Stimulated activated CD8-positive, alpha-beta memory T cell treated with anti-CD3 and anti-CD28 coated beads, Interleukin-4, amount 100 ng/mL, for 1 hour (primary cell): ENCODE measurements at places on chromosomes 7 and 10.

- DNase-seq, result no peak
Measured at GRCh38 chr10:12638103-12638502, 288.8 kb downstream of the CAMK1D start.

DNA sequence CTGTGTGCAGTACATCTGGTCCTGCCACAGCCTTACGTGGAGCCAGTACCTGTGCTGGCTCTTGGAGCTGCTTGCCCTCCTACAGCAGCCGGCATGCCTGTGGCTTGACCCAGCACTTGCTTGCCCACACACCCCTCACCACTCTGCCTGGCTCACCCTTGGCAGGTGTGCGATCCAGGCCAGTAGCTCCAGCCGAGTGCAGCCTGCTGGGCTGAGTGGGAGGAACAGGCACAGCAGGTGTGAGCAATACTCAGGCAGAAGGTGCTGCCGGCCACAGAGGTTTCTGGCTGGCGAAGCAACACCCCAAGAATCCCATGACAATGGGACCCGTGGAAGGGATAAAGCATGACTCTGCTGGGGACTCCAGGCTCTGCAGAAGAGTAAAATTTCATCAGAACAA is 173.5 kb upstream of the ADCY1 start:
- DNase-seq, result no peak

GRCh38 chr10:109343293-109343692 is 580.0 kb downstream of the XPNPEP1 start:
- no peak for DNase-seq

- DNase-seq, result no peak
Measured at GRCh38 chr10:107880185-107880584, 715.7 kb upstream of the SORCS1 start.

DNA sequence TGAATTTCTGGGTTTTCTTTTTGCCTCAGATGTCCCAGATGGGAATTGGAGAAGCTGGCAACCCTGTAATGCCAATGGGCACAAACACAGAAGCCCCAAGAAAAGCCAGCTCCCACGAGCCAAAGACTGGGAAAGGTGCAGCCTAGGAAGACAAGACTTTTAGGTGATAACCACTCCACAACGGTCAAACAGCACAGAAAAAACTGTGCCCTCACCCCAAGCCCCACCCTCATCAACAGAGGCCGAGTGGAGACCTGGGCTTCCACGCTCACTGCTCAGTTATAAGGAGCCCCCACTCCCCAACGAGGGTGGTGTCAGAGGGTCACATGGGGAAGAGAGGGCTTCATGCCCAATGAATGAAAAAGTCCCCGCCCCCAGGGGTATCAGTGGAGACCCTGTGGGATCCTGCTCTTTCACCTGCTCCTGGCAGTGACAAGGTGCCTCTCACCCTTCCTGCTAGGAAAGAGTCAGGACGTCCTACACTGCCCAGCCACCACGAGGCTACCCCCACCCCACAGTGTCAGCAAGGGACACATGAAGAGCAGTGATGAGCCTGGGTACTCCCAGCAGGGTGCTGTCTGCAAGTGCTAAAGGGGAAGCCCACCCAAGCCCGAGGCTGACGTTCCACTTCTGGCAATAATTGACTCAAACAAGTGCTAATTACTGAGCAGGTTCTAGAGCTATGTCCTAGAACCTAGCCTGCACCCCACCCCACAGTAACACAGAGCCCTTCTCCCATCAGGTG is 8.3 kb downstream of the TMEM273 start:
- DNase-seq, result no peak

DNA sequence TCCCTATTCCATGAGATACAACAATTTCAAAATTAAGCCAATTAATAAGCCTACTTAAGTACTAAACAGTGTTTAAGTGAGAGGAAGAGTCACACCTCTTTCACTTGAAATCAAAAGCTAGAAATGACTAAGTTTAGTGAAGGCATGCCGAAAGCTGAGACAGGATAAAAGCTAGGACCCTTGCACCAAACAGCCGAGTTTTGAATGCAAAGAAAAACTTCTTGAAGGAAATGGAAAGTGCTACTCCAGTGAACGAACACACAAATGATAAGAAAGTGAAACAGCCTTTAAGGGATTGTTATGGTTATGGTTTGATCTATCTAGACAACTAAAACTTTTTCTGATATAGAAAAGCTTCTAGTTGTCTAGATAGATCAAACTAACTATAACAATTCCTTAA is 135.4 kb upstream of the KMT2E start:
- DNase-seq, result no peak

DNA sequence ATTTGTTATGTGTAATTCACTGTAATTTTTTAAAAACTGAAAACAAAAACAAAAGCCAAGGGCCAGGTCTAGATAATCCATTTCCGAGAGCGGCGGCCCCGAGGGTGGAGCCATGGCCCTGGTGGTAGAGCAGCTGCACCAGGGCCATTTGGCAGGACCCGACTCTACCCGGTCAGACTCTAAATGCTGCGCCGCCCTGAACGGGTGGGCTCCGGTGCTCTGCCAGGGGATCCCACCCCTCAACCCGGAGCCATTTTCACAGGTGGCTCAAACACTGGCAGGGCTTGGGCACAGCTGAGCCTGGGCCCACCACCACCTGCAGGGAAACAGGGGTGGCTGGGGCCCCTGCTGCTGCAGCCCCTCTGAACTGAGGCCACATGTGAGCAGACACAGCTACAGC is 56.9 kb downstream of the DPYSL4 start:
- DNase-seq, result no peak

- DNase-seq, result no peak
Measured at GRCh38 chr7:76352193-76352592, 6.6 kb downstream of the YWHAG start.

DNA sequence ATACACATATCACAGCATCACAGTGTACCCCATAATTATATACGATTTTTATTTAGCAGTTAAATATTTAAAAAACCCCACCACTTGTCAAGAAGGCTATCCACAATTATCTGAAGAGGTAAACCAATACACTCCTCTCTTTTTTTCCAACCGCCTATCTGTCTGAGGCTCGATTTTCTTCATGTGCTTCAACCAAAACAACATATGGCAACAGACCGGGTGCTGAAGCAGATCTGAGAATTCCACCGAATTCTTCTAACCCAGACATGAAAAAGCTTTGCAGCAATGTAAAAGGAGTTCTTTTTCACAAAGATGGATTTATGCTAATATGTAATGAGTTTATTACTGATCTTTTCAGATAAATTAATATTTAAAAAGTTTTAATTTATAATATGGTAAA is 132.4 kb upstream of the RHEB start:
- DNase-seq, result no peak

GRCh38 chr10:51074238-51075028 is at the start of gene PRKG1:
PRKG1 (plus strand) TSS chr10:51074487.
- DNase-seq, result no peak

- DNase-seq, result peak; percentile 28
Measured at GRCh38 chr10:17025444-17026295, 103.9 kb downstream of the CUBN start.

- no peak for DNase-seq
Measured at GRCh38 chr10:19209319-19209718, 160.7 kb downstream of the MALRD1 start.

DNA sequence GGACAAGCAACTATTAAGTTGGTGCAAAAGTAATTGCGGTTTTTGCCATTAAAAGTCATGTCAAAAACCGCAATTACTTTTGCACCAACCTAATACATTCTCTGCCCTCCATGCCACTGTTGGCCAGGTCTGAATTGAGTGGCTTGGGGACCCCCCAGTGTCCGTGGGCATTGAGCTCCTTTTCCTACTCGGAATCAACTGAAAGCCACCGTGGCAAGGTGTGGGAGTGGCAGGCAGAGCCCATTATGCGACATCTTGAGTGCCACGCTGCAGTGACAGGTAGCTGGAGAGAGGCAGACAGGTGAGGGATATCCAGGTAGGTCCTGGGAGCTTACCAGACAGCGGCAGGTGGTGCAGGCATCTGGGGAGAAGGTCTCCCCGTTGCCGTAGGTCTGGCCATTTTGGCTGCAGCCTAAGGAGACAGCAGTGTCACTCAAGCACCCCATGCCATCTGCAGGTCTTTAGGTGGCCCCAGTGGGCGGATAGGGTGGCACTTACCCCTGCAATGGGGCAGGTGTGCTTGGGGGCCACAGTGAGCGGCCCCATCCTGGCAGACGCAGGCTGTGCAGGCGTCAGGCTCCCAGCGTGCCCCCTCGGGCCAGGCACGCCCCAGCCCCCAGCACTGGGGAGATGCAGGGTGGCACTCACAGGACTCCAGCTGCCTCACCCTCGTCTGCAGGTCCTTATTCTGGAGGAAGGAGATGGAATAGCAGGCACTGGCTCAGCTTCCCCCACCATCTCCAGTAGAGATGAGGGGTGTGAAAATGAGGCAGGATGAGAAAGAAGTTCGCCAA is 3.5 kb downstream of the KCP start:
- DNase-seq, result no peak

GRCh38 chr10:84118395-84119006 is 20.8 kb upstream of the GHITM start:
- DNase-seq, result no peak

DNA sequence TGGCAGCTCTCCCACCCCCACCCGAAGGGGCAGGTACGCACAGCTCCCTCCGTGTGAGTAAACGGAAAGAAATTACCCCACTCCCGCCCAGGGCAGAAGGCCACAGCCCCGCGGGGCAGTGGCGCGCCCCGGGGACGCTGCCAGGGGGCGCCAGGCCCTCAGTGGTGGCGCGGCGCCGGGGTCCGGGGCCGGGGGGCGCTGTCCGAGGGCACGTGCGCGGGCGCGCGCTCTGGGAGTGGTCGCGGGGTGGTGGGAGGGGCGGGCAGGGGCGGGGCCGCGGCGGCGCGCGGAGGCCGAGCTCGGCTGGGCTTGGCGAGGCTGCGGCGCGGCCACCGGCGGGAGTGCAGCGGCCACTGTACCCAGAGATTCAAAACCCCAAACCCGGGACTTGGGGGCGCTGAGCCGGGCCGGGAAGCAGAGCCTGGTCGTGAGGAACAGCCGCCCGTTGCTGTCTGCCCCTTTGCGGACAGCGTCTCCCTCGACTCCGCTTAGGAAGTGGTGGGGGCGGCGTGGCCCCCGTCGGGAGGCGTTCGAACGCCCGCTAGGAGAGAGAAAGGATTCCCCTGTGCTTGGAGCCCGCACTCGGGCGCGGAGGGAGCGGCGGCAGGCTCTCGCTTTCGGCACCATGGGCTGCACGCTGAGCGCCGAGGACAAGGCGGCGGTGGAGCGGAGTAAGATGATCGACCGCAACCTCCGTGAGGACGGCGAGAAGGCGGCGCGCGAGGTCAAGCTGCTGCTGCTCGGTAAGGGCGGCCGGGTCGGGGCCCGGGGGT is at the start of gene GNAI1:
TSS of gene GNAI1 (plus strand) at position 296 of the 773 bp plus-strand sequence. CDS start at position 626, 330 bp downstream.
- DNase-seq, result no peak

GRCh38 chr7:13532028-13532753 is 457.3 kb downstream of the ETV1 start:
- DNase-seq, result no peak

DNA sequence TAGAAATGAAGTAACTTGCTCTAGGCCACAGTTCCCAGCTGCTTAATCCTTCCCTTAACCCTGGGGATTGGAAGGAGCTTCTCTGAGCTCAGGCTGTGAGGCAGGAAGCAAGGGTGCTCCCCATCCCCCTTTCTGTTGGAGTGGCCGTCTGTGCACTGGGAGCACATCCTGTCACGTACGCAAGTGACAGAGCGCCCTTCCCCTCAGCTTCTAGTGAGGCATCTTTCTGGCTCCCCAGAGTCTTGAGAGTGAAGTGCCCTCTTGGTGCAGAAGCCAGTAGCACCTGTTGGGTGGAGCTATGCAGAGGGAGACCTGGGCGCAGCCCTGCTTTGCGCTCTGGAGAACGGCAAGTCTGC is 47.8 kb downstream of the SHH start:
- no peak for DNase-seq

- DNase-seq, result no peak
Measured at GRCh38 chr7:148083448-148083847, 507.1 kb upstream of the C7orf33 start.

GRCh38 chr7:138880881-138881578 is 83.0 kb upstream of the ATP6V0A4 start:
- no peak for DNase-seq

GRCh38 chr10:32952094-32952493 is 5.9 kb downstream of the ITGB1 start:
- DNase-seq, result no peak

DNA sequence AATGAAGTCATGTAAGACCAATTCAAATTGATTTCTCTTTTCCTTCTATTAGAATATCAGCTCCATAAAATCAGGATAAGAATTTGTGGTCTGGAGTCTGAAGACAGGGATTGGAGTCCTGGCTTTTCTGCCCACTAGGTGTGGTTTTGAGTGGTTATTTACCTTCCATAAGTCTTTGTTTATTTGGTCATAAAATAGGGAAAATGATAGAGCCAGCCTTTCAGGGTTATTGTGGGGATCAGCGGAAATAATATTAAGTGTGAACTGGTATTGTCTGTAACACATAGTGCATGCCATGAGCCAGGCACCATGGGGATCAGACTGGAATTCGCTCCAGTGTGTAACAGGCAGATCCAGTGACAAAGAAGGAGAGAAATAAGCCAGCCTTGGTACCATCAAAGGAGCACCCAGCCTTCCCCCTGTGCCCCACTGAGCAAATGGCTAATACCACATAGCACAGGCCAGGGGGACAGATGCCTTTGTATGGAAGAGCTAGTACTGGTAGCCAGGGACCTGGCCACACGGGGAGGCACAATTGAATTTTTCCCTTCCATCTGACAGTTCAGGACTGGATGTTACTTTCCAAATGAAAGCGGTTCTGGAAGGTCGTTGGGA is 509.7 kb upstream of the PODXL start:
- DNase-seq, result no peak

DNA sequence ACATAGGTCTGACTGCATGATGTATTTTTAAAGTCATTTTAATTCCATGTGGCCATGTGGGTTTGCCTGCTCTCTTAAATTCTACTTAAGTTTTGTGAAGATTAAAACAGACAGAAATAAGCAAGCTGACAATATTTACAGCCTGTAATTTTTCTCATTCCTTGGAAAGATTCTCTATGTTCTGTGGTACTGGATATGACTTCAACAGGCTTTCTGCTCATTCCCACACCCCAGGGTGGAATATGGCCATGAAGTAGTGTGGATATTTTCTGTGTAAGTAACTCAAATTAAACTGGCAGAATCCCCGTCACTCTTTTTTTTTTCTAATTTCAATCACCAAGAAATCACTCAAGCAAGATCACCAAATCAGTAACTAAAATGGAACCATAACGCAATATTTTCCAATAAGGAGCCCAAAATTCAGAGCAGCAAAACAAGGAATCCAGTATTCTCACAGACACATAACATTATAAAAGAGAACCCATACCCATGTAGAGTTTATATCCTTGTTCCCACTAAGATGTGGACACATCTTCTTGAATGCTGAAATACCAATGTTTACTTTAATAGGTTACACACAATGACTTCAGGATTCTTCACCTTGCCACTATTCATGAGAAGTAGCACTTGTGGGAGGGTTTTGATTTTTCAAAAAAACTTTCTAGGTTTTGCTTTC is 5.7 kb downstream of the HOXA5 start:
- no peak for DNase-seq

DNA sequence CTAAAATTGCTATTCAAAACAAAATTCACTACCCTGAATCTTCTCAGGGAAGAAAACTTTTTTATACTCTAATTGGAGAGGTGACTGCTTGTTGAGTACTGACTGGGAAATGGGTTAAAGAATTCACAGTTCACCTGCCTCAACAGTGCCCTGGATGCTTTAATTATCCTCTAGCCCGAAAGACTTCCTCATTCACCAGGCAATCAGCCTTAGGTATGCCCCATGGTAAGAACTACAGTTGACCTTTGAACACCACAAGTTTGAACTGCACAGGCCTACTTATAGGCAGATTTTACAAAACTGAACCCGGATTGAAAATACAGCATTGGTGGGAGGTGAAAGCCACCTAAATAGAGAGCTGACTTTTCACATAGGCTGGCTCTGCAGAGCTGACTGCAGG is 175.3 kb downstream of the ELAPOR2 start:
- no peak for DNase-seq
